ENCODE measurements at places on chromosomes 16 and 17. TPM values are rescaled to one million over a fixed set of nuclear protein-coding genes. Genes with fewer than 3 reads are reported as not detected.

CYB561 gene
- total RNA-seq, result 24.1 TPM

ALDOA gene
- total RNA-seq, result 375 TPM

KRTAP16-1 gene
- total RNA-seq, result not detected

NPIPA7 gene
- 1.1 TPM for total RNA-seq

PITPNM3 gene
- 0.26 TPM for total RNA-seq

ERCC4 gene
- total RNA-seq, result 6.1 TPM

SERPINF2 gene
- total RNA-seq, result 0.17 TPM

DRC3 gene
- total RNA-seq, result 2.1 TPM

FOXF1 gene
- total RNA-seq, result 7.1 TPM

FNDC8 gene
- total RNA-seq, result not detected

EVPLL gene
- total RNA-seq, result not detected

CD300H gene
- not detected for total RNA-seq

MLKL gene
- total RNA-seq, result 5.4 TPM

KIF19 gene
- total RNA-seq, result not detected

NKD1 gene
- under 0.01 TPM for total RNA-seq

SIRT7 gene
- 18.8 TPM for total RNA-seq

KRTAP1-1 gene
- not detected for total RNA-seq

MPP3 gene
- total RNA-seq, result 8.5 TPM

EVPL gene
- total RNA-seq, result 0.16 TPM

TMC8 gene
- not detected for total RNA-seq

PRSS8 gene
- 0.09 TPM for total RNA-seq

CFAP52 gene
- 0.63 TPM for total RNA-seq

Data from bronchial smooth muscle cell (primary cell).